EH (cell line): ENCODE measurements at places on chromosomes 2 and 18.

GRCh38 chr2:25056098-25056821 is 14.4 kb downstream of the EFR3B start:
- no peak for DNase-seq

- no peak for DNase-seq
Observed at GRCh38 chr2:147174824-147175254, 670.0 kb upstream of the ACVR2A start.

DNA sequence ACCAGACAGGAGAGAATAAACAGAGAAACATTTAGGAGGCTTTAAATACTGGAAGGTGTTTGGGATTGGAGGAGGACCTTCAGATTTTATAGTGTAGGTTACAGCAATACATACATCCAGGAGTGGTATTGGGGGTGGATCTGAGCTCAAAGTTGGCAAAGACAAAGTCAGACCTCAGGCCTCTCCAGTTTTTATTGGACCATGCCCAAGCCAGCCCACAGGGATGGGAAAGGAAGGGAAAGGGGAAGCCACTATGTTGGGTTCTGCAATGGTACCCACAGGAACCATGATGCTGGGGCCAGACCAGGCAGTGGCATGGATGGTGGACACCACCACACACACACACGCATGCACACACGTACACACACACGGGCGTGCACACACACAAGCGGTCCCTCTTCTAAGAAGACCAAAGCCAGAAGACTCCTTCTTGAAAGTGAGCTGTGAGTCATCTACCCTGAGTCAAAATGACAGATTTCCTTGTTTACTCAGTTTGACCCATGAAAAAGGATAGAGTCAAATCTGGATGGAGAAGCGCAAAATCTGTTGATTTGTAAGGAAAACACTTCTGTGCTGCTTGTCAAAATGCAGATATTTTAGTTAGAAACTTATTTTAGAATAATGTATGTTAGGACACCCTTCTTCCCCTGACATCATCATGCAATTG is 87.9 kb downstream of the TRABD2A start:
- DNase-seq, result peak; percentile 28

GRCh38 chr2:120503206-120503792 is 157.4 kb downstream of the INHBB start:
- no peak for DNase-seq

- DNase-seq, result no peak
Observed at GRCh38 chr2:185335879-185336278, 402.7 kb upstream of the FSIP2 start.

DNA sequence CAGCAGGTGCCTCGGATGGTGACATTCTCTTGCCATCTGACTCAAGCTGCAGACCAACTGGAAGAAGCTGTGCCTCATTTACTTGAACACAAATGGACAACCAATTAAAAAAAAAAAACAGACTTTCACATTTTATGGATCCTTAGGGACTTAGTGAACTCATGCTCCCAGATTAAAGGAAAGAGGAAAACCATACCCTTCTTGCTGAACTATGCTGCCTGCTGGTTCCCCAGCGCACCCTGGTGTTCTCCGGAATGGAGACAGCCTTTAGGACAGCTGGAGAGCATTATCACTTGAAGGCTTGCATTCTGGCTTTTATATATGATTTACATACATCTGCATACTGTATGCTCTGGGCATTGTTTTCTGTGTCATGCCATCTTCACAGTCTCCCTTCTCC is 370.7 kb downstream of the SLC4A3 start:
- DNase-seq, result peak; percentile 38

DNA sequence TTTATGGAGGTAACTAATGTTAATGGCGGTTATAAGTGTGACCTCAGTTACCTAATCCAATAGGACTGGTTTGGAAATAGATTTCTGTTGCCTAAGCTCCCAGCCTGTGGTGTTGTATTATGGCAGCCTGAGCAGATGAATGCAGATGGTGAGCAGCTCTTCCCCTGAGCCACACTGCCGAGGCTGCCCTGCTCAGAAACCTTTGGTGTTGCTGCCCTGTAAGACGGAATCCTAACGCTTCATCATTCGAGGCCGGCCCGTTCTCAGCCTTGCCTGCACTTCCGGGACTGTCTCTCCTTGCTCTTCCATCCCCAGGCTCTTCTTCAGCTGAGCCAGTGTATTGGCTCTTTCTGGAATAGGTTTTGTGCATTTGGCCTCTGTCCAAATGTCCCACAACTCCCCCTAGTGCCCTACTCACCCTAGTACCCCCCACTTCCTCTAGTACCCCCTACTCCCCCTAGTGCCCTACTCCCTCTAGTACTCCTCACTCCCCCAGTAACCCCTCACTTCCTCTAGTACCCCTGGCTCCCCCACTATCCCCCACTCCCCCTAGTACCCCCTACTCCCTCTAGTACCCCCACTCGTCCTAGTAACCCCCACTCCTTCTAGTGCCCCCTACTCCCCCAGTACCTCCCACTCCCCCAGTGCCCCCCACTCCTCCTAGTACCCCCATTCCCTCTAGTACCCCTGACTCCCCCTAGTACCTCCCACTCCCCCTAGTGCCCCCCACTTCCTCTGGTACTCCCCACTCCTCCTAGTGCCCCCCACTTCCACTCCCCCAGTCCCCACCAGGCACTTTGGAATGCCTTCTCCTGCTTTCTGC is 106.0 kb upstream of the TAF1B start:
- DNase-seq, result peak; percentile 42

- DNase-seq, result peak; percentile 38
Observed at GRCh38 chr2:37585295-37585908, 86.0 kb downstream of the CDC42EP3 start.

- no peak for DNase-seq
Observed at GRCh38 chr18:60838677-60839076, 466.1 kb upstream of the MC4R start.

- no peak for DNase-seq
Observed at GRCh38 chr2:55518841-55519165, 715 bp upstream of the CFAP36 start.

GRCh38 chr2:99680946-99681345 is 191.1 kb upstream of the REV1 start:
- peak; percentile 76 for DNase-seq

- no peak for DNase-seq
Observed at GRCh38 chr2:3131636-3132326, 245.8 kb downstream of the EIPR1 start.

DNA sequence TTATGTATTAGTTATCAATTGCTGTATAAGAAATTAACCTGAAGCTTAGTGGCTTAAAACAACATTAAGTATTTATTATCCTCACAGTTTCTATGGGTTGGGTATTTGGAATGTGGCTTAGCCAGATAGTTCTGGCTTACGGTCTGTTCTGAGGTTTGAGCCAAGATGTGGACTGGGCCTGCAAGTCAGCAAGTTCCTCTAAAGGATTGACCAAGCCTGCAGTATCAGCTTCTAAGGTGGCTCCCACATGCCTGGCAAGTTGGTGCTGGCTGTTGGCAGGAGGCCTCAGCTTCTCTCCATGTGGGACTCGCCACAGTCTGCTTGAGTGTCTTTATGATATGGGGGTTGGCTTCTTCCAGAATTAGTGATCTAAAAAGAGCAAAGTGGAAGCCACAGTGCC is 45.0 kb upstream of the TCF4 start:
- DNase-seq, result no peak

DNA sequence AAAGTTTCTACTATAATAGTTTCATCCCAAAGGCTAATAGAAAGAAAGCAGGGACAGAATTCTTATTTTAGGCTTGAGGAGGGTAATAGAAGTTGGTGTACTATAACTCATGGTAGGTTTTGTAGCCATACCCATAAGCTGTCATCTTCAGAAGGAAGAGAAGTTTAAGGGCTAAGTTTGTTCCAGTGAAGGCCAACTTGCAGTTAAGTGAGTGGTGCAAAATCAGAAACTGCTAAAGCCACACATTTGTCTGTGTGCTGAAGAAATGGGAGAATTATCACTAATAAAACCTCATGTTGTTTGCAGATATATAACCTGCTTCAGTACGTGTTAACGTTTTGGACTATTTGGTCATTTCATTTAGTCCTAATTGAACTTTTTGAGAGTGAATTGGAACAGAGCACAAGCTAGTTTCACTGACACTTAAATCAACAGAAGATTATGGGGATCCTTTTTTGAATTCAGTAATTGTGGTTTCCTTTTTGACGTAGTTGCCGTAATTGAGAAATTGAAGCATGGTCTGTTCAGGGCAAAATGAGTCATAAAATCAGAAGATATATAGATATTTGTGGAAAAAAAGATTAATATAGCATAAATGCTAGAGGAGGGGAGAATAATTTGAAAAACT is 69.1 kb downstream of the PHLPP1 start:
- no peak for DNase-seq

DNA sequence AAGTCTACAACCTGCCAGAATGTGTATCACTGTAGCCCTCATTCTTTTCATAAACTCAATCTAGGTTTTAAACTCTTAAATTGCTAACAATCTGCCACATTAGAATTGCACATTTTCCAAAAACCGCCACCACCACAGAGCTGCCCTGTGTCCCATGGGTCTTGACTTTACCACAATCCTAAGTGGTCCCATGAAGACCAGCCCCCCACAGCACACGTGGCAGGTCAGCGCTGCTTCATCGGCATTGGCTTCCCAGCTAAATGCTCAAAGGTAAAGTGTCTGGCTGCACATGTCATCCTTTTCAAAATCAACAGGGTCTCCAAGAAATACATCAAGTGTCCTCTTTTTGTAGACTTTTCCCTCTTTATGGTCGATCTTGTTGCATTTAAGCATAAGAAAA is 2.4 kb downstream of the TBC1D8 start:
- no peak for DNase-seq

DNA sequence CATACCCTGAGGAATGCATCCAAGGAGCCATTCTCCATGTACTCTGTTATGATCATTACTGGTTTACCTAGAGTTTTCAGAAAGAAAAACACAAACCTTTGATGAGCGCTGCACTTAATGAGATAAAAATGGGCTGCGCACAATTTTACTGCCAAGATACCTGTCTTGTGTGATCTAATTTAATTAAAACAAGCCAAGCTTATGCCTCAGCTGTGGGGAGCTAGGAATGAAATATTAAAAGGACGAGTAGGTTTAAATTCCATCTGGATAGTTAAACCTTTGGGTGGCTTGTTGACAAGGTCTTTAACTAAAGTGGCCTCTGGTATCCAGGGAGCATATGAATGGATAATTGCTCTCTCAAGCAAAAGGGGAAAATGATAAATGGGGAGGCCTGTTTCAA is 135.0 kb downstream of the EPHA4 start:
- no peak for DNase-seq

GRCh38 chr2:180604077-180604476 is 376.3 kb upstream of the UBE2E3 start:
- peak; percentile 31 for DNase-seq

DNA sequence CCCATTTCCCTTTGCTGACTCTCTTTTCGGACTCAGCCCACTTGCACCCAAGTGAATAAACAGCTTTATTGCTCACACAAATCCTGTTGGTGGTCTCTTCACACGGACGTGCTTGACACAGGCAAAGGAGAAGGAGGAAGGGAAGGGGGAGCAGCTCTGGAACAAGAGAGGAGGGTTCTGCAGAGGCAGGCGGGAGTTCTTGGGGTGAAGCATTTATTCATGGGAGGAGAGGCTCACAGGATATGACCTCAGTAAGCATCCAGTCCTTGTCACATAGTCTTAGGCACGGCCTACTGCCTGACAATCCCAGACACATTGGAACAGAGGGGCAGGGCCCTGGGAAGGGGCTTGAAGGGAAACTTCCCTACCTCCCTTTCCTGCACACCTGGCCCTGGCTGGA is 171.7 kb upstream of the HS6ST1 start:
- DNase-seq, result no peak

DNA sequence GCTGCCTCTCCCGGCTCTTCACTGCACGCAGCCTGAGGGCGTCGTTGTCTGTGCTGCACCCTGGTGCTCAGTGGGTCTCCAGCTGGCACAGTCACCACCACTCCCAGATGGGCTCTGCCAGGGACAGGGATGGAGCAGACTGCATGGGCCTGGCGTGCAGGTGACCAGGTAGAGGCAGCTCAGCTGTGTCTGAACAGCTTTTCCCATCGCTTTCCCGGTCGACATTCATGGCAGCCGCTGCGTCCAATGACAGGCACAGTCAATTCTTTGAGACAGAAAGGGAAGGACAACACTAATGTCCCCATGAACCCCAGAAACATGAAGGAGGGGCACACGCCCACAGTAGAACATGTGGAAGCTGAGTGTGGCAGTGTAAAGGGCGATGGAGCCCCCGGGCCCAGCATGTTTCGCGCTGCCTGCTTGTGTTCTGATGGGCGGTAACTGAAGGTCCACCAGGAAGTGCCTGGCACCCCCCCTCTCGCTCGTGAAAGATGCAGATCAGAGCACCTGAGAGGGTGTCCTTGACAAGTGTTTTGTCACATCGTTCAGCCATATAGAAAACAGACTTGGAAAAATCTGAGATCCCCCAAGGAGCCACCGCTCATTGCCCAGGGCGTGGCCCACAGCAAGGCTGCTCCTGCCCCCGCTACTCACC is 122.4 kb downstream of the NFATC1 start:
- no peak for DNase-seq

- no peak for DNase-seq
Observed at GRCh38 chr18:9453283-9453682, 22.0 kb upstream of the RALBP1 start.

GRCh38 chr2:138723196-138723987 is 56.8 kb downstream of the NXPH2 start:
- DNase-seq, result no peak

DNA sequence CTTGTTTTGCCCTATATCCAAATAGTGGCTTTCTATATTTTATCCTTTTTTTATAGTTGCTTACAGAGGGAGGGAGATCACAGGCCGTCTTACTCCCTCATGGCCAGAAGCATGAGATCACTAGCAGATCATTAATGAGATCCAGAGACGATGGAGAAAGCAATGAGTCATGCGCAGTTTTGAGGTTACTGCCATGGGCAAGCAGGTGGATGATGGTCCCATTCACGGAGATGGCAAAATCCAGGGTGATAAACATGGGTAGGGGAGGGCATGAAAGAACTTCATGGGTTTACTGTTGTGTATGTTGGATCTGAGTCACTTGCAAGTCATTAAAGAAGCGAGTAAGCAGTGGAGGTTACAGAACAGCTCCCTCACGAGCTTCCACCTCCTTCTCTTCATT is 60.4 kb downstream of the C18orf63 start:
- DNase-seq, result peak; percentile 17

DNA sequence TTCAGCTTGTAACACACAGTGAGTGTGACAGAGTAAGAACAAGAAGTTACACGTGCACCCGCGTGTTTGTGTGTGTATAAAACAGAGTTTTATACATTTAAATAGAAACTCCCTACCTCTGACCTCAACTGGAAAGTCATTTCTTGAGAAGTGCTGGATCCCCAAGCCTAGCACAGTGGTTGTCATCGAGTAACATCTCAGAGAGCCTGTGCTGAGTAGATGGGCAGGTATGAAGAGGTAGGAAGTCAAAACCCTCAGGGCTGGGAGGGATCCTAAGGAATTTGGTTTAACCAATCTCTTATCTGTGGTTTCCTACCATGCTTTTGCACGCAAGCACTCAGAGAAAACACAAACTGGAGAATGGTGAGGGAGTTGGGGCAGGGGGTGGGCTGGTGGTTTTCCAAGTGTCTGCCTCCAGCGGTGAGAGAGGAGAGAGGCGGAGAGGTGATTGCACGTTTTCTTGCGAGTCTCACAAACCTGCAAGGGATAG is 9.2 kb downstream of the ACOXL start:
- DNase-seq, result no peak
